ENCODE measurements at places on chromosomes 13 and 19. TPM values are rescaled to one million over a fixed set of nuclear protein-coding genes. Genes with fewer than 3 reads are reported as not detected.

Gene HCN2
- 0.29 TPM for total RNA-seq

Gene ZNF772
- total RNA-seq = 4.7 TPM

- DNase-seq = no peak
These were observed 1.3 kb downstream of the SNAPC2 start for GRCh38 chr19:7921302-7921966.

DNA sequence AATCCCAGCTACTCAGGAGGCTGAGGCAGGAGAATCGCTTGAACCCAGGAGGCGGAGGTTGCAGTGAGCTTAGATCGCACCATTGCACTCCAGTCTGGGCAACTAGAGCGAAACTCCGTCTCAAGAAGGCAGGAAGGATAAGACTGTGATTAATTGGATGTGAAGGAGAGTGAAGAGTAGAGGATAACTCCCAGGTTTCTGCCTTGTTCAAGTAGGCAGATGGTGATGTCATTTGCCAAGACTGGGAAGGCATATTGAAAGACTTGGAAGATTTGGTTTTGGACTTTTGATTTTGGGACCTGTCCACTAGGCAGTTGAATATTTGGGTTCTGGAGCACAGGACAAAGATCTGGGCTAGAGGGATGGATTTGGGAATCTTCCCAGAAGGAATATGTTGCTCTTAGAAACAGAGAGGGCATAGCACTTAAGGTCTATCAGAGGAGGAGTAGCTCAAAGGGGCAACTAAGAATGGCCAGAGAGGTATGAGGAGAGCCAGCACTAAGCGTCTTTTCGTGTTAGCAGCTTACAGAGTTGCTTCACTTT, 20.0 kb downstream of the GARRE1 start:
- no peak for DNase-seq

- no peak for DNase-seq
These were observed 441 bp downstream of the INAFM1 start for GRCh38 chr19:47274891-47275761.

- DNase-seq = no peak
These were observed 110.1 kb downstream of the KCTD15 start for GRCh38 chr19:33906578-33907335.

DNA sequence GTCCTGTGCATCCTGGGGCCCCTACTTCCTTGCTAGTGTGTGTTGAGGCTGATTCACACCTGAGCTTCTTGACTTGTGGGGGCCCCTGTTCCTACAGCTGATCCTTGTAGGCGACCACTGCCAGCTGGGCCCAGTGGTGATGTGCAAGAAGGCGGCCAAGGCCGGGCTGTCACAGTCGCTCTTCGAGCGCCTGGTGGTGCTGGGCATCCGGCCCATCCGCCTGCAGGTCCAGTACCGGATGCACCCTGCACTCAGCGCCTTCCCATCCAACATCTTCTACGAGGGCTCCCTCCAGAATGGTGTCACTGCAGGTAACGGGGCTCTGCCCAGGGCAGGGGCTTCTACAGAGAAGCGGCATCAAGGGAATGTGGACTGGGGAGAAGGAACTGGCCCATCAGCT, 25.5 kb downstream of the UPF1 start:
- DNase-seq = no peak

- DNase-seq = no peak
These were observed 893.4 kb upstream of the MIR17HG start for GRCh38 chr13:90454002-90454636.

- no peak for DNase-seq
These were observed 122.0 kb downstream of the ENOX1 start for GRCh38 chr13:43664700-43665191.

GRCh38 chr19:5091018-5091683, 122.2 kb downstream of the KDM4B start:
- DNase-seq = no peak

- no peak for DNase-seq
These were observed 300.7 kb downstream of the KLF12 start for GRCh38 chr13:73833325-73834070.

DNA sequence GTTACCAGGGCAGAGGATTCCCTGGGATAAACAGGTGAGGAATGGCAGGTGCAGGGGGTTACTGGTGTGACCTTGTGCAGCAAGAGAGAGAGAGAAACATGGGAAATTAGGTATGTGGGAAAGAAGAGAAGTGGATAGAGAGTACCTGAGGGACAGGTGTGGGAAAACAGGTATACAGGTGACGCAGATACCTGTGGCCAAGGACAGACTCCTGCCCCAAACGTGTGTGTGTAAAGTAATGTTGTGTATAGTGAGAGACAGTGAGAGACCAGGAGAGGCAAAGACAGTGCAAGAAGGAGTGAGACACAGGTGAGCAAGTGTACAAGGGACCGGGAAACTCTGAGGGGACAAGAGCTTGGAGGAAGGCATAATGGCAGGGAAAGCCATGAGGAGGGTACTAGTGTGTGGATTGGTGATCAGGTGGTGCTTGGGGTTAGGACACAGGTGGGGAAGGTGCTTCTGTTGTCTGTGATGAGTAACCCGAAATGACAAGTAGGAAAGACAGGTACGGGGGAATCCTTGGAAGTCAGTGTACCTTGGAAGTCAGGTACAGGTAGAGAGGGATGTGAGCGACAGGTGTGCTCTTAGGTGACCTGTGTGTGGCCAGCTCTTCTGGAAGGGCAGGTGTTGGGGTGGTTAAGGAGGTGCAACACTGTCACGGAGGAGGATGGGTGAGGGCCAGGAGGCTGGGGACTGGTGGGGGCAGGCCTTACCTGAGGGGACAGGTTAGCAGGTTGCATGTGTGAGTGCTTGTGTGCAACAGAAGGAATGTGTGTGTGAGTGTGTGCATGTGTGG, 2.8 kb downstream of the ERFL start:
- DNase-seq = no peak

DNA sequence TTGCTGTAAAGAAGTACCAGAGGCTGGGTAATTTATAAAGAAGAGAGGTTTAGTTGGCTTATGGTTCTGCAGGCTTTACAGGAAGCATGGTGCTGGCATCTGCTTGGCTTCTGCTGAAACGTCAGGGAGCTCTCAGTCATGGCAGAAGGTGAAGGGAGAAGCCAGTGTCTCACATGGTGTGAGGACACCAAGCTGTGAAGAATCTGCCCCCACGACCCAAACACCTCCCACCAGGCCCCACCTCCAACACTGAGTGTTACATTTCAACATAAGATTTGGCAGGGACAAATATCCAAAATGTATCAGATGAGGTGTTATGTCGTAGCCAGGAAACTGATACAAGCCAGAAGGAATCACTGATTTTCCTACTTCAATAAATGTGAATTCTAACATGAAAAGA, 136.5 kb downstream of the CYSLTR2 start:
- DNase-seq = no peak

Measured in esophagus squamous epithelium (tissue), 5 donors.